ENCODE measurements at places on chromosomes 7 and 10.
A peak's percentile ranks its signal among the peaks of the same experiment; 100 is the strongest.

DNA sequence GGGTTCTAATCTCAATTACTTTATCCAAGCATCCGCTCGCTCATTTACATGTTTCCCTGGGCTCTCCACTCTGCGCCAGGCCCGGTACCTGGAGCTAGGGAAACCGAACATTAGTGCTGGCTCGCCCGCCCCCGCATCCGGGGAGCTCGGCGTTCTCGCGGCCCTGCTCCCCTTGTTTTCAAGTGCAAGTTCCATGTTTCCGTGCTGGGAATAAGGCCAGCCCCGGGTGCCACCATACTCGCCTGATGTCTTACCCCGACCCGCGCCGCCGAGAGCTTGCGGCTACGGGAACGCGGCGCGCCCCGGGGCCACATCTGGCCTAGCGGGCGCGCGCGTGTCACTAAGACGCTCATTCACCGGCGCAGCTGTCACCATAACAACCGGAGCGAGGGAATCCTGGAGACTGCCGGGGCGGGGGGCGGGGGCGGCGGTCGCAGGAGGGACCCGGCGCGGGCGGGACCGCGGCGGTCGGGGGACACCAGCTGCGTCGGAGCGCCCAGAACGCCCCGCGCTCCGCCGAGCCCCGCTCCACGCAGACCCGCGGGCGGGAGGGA is at the start of gene NEURL1:
TSS of gene NEURL1 (plus strand) at position 344 of the 554 bp plus-strand sequence. CDS start 683 bp downstream, outside the sequence.
- peak; percentile 68 for DNase-seq

- DNase-seq: no peak
Observed at GRCh38 chr7:23336799-23337283, 37.7 kb downstream of the MALSU1 start.

GRCh38 chr10:36507715-36508114 is 617.7 kb upstream of the ANKRD30A start:
- no peak for DNase-seq

DNA sequence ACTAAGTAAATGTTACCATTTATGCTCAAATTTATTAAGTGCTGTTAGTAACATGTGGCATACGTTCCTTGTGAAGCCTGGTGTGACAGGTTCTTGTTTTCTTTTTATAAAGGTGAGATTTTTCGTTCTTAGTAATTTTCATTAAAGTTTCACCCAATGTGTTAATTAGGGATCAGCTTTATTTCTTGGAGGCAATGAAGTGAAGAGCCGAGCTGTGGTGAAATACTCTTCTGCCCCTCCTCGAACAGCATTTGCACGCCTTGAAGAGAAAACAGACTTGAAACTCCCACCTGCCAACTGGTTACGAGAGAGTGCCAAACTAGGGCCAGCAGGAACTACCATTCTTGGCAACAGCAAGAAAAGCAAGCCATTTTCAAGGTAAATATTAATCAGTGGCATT is 1.5 kb downstream of the EDRF1 start:
- DNase-seq: no peak
